ENCODE measurements at places on chromosomes 7 and 10. TPM values are rescaled to one million over a fixed set of nuclear protein-coding genes. Genes with fewer than 3 reads are reported as not detected.

GPR158 gene
- 0.06 TPM for total RNA-seq

HSPA12A gene
- total RNA-seq: 12.5 TPM

IFT22 gene
- total RNA-seq: 54.9 TPM

CYP2C9 gene
- not detected for total RNA-seq

SLC18A2 gene
- not detected for total RNA-seq
